GM12892 (cell line): ENCODE measurements at places on chromosomes 7 and 10.
A peak's percentile ranks its signal among the peaks of the same experiment; 100 is the strongest.

DNA sequence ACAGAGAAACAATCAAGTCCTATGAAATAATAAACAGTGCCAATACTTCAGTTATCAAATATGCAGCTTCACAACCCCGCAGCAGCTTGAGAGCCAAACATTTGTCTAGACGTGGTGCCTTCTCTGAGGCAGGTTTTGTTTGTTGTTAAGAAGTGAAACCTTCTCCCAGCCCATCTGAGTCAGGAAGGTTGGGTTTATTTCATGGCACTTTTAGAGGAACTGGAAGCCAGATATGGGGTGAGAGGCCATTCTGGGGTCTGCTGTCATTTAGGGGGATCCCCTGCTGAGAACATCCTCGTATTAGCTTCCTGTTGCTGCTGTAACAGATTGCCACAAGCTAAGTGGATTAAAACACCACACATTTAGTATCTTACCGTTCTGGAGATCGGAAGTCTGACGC lies 113.6 kb downstream of the GRK5 start:
- no peak for DNase-seq

DNA sequence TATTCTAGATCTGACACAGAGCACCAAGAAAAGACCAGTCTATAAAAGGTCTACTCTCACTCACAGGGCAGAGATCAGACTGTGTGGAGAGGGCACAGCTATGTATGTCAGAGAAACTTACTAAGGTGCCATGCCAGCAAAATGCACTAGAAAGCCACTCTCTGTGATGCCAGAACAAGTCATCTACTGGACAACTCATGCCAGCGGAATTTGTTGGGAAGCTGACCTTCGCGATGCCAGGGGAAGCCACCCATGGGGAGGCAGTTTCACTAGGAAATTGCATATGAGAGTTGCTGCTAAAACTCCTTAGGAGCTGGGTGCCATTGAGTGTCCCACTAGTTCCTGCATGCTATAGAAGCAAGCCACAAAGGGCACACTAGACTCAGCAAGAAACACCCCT lies 58.5 kb downstream of the MICU1 start:
- no peak for DNase-seq

DNA sequence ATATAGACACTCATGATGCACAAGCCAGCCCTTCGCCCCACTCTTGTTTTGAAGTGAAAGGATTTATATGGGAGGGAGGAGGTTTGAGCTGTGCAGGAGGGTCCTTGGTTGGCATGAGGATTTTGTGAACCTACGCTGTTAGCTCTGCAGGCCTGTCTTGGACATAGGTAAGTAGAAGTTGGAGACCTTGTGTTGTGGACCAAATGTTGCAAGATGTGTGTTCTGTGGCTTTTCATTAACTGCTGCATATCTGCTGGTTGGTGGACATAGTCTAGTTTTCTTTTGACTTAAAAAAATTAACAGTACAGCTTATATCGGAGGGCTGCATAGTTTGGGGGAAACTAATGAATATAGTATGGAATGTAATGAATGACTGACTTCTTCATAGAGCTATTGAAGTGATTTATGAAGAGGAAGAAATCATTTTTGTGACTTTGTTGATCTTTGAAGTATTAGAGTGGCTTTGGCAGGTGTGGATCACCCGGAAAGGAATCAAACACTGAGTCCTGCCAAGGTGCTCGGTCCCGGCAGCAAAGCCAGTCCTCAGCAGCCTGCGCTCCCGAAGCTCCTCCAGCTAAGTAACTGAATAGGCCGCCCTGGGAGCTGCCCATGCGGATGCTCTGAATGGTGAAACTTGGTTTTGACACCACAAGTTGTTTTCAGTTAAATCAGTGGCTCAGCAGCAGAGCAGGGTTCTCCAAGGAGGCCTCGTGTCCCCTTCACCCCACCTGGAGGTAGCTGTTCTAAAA lies 3.2 kb downstream of the MGMT start:
- no peak for DNase-seq

GRCh38 chr7:28052933-28053332 lies 127.7 kb downstream of the JAZF1 start:
- no peak for DNase-seq

DNA sequence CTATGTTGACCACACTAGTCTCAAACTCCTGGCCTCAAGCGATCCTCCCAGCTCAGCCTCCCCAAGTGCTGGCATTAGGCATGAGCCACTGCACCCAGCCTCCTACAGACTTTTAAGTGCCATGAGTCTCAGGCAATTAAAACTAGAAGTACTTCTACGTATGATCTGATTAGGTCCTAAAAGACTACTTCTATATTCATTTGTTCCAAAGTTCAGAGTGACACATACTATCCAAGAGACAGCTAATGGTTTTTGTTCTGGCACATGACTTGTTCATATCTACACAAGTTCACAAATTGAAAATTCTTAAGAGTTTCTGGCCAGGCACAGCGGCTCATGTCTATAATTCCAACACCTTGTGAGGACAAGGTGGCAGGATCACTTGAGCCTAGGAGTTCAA lies 11.7 kb downstream of the ARHGAP19 start:
- no peak for DNase-seq

GRCh38 chr10:6301488-6302075 lies 98.8 kb downstream of the PFKFB3 start:
- no peak for DNase-seq

DNA sequence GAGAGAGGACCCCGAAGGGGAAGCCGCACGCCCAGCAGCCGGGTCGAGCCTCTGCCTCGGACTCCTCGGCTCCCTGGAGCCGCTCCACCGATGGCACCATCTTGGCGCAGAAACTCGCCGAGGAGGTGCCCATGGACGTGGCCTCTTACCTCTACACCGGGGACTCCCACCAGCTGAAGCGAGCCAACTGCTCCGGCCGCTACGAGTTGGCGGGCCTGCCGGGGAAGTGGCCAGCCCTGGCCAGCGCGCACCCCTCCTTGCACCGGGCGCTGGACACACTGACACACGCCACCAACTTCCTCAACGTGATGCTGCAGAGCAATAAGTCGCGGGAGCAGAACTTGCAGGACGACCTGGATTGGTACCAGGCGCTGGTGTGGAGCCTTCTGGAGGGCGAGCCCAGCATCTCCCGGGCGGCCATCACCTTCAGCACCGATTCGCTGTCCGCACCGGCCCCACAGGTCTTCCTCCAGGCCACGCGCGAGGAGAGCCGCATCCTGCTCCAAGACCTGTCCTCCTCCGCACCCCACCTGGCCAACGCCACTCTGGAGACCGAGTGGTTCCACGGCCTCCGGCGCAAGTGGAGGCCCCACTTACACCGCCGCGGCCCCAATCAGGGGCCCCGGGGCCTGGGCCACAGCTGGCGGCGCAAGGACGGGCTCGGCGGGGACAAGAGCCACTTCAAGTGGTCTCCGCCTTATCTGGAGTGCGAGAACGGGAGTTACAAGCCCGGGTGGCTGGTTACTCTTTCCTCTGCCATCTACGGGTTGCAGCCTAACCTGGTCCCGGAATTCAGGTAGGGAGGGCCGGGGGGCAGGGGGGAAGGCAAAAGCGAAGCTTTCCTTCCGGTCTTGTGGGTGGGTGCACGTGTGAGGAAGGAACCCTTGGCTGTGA lies 973 bp downstream of the GPR158 start:
- DNase-seq, result no peak

DNA sequence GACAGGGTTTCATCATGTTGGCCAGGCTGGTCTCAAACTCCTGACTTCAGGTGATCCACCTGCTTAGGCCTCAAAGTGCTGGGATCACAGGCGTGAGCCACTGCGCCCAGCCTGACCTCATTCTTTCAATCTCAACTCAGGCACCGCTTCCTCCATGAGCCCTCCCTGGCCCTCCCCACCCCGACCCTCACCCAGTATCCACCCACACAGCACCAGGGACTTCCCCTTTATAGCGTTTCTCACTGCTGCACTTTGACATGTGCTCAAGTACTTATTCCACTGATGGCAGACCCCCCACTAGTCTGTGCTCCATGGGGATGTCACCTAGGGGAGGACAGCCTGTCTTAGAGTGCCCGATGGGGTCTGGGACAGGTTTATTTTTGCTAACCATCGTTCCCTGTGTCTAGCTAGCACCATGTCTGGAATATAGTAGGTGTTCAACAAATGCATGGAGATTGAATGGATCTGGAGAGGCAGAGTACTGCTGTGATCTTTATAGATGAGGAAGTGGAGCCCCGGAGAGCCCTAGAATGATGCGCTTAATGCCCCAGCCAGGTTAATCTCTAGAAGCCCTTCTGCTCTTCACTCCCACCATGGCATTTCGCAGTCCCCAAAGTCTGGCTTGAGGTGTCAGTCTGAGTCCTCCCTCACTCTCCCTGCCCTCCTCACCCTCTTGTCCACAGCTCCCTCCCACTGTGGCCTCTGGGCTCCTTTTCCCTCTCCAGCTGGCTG lies 258.8 kb downstream of the RPS24 start:
- DNase-seq, result no peak

DNA sequence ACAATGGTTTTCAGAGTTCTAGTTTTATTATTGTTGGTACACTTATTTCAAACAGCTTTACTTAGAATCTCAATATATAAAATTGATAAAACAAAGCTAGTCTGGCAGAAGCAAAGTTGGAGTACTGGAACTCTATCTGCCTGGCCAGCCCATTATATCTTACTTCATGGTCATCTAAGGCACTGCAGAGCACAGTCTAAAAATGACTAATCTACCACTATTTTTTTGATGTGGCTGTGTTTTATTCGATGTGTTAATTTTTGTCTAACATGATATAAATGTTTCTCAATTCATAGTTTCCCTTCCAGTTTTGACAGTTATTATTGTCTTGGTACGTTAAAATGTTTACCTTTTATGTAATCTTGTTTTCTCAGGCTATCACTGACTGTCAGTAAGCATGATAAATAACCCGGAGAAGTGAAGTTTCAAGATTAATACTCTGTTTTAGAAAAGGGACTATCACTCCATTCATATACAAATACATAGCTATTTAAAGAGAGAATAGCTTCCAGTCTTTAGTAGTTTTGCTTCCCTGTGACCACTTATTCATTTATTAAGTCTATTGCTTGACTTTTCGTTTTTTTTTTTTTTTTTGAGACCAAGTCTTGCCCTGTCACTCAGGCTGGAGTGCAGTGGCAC lies 60.6 kb upstream of the CSTF2T start:
- no peak for DNase-seq

DNA sequence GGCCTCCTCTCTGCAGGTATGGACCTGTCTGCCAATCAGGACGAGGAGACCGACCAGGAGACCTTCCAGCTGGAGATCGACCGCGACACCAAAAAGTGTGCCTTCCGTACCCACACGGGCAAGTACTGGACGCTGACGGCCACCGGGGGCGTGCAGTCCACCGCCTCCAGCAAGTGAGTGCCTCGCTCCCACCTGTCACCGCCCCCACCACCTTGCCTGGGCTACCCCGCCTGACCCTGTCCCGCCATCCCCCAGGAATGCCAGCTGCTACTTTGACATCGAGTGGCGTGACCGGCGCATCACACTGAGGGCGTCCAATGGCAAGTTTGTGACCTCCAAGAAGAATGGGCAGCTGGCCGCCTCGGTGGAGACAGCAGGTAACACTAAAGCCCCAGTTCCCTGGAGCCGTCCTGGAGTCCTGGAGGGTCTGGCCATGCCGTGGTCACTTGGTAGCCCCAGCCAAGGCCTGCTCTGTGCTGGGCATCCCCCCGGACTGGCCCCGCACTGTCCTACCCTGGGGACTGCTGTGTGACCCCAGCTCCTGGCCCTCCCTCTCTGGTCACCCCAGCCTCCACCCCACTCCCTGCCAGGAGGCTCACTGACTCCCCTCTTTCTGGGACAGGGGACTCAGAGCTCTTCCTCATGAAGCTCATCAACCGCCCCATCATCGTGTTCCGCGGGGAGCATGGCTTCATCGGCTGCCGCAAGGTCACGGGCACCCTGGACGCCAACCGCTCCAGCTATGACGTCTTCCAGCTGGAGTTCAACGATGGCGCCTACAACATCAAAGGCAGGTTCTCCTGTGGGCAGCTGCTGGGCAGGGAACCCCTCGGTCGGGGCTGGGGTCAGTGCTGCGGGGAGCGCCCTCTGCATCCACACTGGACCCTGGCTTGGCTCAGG lies 178.0 kb downstream of the RNF216 start:
- DNase-seq, result no peak

- DNase-seq, result no peak
These were observed 1.5 kb downstream of the LZTS2 start for GRCh38 chr10:101000915-101001658.

DNA sequence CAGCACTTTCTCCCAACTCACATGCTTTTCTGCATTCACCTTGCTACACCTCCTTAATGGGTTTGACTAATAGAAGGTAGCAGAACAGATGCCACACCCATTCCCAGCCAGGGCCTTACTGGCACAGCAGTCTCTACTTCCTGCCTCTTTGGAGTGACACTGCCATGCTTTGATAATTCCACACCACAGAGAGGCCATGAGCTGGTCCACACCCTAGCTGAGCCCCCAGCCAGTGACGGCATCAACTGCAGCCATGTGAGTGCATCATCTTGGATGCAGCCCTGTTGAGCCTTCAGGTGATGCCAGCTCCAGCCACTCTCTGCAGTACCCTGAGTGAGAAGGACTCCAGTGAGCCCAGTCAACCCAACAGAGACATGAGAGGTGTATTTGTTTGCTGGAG lies 27.5 kb upstream of the EZH2 start:
- no peak for DNase-seq

DNA sequence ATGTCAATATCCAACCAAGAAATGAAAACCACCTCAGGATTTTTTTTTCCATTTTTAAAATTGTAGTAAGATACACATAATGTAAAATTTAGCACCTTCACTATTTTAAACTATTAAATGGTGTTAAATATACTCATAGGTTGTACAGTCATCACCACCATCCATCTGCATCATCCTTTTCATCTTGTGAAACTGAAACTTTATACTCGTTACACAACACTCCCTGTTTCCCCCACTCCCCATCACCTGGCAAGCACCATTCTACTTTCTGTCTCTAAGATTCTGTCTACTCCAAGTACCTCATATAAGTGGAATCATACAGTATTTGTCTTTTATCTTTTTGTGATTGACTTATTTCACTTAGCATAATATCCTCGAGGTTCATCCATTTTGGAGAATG lies 335.2 kb upstream of the NPSR1 start:
- DNase-seq, result no peak

GRCh38 chr7:64882341-64883112 lies 20.5 kb upstream of the ZNF273 start:
- DNase-seq, result peak; percentile 17
